ENCODE measurements at places on chromosomes 3 and 15.

GRCh38 chr3:172102123-172102882 is 62.9 kb downstream of the FNDC3B start:
- no peak for DNase-seq

GRCh38 chr15:95948411-95948810 is 382.1 kb upstream of the NR2F2 start:
- DNase-seq: no peak

- DNase-seq: no peak
Measured at GRCh38 chr15:24078310-24079029, 391.4 kb upstream of the NDN start.

- DNase-seq: peak; percentile 32
Measured at GRCh38 chr3:131526801-131527347, 24.1 kb upstream of the MRPL3 start.

DNA sequence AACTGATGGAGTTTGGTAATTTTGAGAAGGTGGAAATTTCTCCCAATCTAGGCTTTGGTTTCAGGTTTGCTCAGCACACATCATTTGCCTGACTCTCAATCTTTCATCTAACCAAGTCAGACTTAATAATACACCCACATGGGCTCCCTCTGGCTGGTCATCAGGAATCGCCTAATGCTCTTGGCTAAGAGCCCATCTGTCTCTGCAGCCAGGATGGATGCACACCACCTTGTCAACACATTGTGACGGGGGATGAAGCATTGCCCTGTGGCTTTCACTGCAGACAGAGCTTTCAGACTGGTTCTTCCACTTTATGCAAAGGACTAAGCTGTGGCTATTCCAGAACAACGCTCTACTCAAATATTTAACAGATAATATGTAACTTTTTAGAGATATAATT is 3.0 kb upstream of the HDGFL3 start:
- DNase-seq: peak; percentile 29

DNA sequence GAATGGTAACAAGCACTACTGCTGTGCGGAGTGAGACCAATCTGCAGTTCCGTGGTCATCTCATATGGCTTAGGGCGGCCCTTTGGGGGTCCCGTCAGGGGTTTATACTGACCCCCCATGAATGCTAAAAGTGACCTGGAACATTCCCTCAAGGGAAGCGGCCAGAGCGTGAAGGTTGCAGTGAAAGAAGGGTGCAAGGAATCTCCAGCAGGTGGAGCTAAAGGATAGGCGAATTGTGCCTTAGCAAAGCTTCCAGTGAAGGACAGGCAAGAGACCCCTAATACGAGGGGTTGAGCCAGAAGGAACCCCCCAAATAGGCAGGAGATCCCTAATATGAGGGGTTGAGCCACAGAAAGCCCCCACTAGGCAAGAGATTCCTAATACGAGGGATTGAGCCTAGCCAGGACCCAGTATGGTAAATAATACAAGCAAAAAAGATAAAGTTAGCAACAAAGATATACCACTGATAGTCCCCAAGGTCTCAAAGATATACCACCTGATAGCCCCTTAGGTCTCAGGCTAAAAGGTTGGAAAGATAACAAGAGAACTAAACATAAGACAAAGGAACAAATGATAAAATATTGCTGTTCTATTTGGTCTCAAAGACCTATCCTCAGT is 32.8 kb downstream of the ZNF589 start:
- peak; percentile 70 for DNase-seq
